ENCODE measurements at places on chromosomes 5 and 9. TPM values are rescaled to one million over a fixed set of nuclear protein-coding genes. Genes with fewer than 3 reads are reported as not detected.

- peak; percentile 54 for DNase-seq
These were observed 6.8 kb downstream of the FBP2 start for GRCh38 chr9:94586814-94587213.

DNA sequence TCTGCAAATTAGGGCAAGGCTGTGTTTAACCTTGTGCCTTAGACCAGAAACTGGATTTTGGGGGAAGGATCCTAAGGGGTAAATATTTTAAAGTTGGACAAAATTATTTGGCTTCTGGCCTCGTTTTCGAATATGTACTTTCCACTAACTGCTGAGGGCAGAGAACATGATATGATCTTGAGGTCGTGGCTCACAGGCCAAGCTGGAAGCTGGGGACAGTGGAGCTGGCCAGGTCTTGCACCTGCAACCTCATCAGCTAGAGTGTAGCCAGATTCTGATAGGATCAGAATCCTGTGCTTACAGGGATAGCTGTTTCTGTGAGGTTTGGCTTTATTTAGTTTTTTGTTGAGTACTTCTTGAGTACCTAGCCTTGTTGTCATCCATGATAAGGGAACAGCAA is 24.9 kb downstream of the MAN2A1 start:
- DNase-seq = no peak

GRCh38 chr5:88659529-88660263 is 223.3 kb downstream of the MEF2C start:
- no peak for DNase-seq

GRCh38 chr9:124512806-124513204 is 5.6 kb upstream of the NR5A1 start:
- DNase-seq = no peak

- DNase-seq = no peak
These were observed 1435.7 kb downstream of the MAT2B start for GRCh38 chr5:164941132-164941531.

- peak; percentile 92 for DNase-seq
These were observed 129.6 kb downstream of the TLE1 start for GRCh38 chr9:81559709-81560108.

DNA sequence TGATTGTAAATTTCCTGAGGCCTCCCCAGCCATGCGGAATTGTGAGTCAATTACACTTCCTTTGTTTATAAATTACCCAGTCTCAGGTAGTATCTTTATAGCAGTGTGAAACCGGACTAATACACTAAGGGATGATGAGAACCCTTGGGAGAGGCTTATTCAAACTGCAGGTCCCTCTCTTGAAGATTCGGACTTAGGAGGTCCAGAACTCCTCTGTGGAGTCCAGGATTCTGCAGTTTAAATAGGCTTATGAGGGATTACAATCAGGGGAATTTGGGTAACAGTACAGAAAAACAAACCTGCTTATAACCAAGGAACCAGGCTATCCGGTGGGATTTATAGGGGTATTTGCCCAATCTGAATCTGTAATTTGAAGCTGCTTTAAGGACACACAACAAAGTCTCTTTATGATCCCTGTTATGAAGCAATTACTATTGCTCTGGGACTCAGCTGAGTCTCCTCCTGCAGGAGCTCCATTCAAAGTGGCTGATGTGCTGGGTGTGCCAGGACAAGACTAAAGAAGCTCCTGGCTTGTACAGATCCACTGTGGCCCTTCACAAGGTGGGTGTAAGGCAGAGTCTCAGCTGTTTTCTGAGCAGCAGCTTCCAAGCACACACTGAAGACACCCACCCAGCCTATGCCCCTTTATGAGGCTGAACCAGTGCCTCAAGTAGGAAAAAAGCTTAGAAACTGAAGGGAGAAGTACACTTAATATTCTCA is 41.8 kb upstream of the LHFPL2 start:
- no peak for DNase-seq

DNA sequence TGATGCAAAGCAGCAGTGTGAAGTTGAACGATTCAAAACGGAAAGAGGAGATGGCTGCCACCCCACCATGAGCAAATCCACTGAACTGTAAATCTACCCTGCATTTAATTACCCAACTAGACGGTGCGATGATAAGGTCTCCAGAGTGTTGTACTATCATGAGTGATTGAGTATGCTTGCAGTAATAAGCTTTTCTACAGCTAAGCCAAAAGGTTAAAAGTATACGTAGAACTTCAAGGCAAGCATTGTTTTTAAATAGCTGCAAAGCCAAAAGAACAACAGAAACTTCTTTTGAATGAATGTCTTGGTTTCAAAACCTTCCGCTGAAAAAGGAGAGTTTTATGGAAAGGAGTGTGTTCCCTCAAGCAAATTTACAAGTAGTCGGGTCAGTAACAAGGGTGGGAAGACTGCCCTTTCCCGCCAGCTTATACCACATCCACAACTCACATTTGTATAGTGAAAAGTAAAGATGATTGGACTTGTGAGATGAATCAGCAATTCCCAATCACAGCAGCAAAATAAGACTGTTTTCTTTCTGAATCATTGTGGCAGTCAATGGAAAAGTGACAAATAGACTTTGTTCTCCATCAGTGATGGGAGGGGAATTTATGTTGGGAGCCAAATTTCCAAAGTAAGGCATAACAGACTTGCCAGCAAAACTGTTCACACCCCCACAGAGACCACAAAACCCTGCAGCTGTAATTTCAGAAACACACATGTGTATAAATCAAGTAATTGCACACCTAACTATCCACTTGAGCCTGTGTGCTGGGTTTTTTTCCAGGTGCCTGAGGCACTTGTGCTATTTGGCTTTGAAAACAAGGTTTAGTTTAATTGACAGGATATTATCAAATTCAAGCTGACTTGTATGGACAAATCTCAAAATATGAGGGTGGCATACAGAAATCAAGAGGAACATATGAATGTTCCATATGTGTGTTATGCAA is 407.7 kb upstream of the GRAMD2B start:
- DNase-seq = peak; percentile 63

GRCh38 chr5:149605354-149605997 is 24.2 kb downstream of the ARHGEF37 start:
- DNase-seq = peak; percentile 52

DNA sequence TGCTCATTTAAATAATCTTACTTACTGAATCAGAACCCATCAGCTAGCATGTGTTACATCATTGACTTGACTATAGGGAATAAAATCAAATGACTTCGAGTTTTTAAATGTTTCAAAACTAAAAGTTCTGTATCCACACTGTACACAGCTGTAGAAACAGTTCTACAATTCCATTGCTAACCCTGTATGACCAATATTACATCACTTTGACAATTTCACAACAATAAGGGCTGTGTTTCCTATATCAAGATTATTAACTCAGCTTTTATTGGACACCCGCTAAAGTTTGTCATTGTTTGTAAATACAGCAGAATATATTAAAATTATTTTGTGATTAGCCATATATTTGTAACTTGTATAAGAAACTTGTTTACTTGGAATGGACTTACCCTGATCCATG is 540.8 kb downstream of the PRELID2 start:
- DNase-seq = no peak

- peak; percentile 74 for DNase-seq
These were observed 164.8 kb upstream of the VCAN start for GRCh38 chr5:83306572-83307241.

DNA sequence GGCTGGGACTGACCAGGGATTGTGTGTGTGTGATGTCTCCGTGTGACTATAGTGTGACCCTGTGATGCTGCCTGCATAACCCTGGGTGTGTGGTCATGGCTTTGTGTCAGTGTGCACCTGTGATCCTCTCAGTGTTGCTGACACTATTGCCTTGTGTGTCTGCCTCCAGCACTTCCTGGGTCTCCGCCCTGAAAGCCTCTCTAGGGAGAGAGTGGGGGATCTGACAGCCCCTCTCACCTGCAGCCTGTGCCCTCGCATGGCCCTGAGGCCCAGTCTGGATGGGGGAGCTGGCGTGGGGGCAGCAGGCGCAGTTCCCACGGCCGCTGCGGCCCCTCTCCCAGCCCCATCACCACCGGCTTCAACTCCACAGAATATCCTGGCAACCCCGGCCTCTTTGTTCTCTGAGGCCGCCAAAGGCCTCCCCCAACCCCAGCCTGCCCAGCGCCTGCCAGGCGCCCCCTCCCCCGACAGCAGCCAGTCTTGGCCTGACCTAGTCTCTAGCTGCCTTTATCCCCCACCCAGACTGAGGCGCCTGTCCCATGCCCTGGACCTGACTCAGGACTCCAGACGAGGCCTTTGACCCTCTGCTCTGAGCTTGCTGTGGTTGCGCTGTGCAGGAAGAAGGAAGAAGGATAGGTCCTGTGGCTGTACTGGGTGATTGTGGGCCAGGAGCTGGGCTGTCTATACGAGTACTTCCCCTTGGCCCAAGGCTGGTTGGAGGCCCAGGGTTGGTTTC is 38.7 kb downstream of the CXXC5 start:
- DNase-seq = no peak

GRCh38 chr5:60830581-60831127 is 13.4 kb downstream of the ELOVL7 start:
- no peak for DNase-seq

DNA sequence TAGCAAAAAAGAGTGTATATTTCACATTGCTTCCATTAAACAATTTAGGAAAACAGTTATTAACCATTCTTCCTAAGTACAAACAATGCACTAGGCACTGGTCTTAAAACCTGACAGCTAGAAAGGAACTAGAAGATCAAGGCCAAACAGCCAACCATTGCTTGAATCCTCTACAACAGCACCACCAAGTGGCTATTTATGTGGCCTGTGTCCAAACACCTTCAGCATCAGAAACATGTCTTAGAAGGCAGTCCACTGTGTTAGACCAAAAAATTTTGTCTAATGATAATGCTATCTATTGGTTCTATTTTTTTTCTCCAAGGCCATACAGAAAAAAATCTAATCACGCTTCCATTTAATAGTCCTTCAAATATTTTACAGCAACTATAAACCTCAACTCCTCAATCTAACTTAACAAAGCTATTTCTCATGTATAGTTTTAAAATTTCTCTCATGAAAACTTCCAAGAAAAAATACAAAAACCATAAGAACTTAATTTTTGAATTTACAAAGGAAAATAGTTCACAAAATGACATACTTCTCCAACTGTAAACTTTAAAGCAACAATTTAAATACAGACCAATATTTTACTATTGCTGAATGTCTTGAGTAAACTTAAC is 36.1 kb downstream of the CAAP1 start:
- peak; percentile 78 for DNase-seq

GRCh38 chr9:132406554-132407122 is at the start of gene TTF1:
Gene TTF1 (minus strand): TSS chr9:132406840. CDS start chr9:132402821, 4,019 bp downstream.
- peak; percentile 97 for DNase-seq

GRCh38 chr5:55865831-55866230 is 14.7 kb downstream of the IL31RA start:
- no peak for DNase-seq

- no peak for DNase-seq
These were observed 26.9 kb upstream of the FAT2 start for GRCh38 chr5:151617841-151618710.

DNA sequence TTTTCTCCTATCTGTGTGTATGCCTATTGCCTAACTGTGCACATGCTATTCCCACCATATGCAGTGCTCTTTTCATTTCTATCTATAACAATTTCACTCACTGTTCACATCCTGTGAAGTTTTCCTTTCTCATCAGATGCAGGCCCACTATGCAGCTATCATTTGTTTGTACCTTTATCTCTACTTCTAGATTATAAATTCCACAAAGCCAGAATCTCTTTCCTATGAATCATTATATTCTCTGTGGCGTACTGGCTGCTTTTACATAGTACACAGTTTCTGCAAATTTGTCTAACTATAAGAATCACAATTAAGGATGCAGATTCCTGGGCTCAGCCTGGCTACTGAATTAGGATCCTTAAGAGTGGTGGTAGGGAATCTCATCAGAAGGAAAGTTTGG is 600.8 kb upstream of the ARRDC3 start:
- DNase-seq = no peak

DNA sequence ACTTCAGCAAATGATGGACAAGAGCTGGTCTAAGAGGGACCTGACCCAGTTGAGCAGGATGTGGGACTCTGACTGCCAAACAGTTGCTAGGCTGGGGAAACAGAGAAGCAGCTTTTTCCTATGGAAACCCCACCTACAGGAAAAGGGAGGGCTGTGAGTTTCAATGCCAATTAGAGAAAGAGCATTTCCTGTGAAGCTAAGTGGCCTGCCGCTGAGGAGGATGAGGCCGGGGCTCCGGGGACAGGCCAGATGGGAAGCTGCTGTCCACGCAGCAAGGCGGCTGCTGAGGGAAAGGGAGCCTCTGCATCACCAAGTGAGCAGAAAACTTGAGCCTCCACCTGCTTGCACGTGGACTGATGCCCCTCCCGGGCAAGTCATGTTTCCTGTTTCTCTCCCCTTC is at the start of gene PCDH12:
TSS of gene PCDH12 (minus strand) at position 90 of the 400 bp plus-strand sequence. CDS start 351 bp downstream, outside the sequence.
- DNase-seq = peak; percentile 27

DNA sequence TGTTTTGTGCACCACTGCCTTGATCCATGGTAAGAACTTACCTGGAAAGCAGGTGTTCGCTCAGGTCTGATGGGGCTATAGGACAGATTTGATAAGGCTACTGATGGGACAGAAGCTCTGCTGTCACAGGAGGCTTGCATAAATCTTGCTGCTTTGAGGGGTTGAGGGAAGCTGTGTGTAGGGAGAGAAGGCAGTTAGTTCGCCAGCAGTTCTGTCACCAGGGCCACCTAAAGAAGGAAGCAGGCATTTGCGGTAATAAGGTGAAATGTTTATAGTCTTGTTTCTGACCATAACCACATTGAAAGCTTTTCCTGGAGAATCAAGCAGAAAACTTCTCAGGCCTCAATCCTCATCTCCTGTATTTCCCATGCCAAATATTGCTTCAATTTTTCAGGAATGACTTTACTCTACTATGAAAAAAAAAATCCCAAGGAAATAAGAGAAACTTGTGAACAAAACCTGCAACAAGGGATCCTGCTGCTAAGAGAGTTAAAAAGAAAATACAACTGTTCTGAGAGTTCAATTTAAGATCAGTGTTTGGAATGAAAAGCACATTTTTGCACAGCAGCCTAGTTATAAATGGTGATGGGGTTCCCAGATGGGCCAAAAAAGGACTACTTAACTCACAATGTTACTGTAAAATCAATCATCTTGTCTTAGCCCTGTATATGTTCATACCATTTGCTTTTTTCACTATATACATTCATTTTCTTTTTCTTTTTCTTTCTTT is 122.0 kb upstream of the RANBP3L start:
- no peak for DNase-seq

Gene SH2D3C
- total RNA-seq = not detected

Gene KCNN2
- total RNA-seq = 0.51 TPM

Gene NR5A1
- total RNA-seq = not detected

Gene NFIB
- 19.4 TPM for total RNA-seq

Gene RABEPK
- total RNA-seq = 38.0 TPM

Gene BTNL9
- 1.6 TPM for total RNA-seq

Gene IFNK
- total RNA-seq = not detected

Gene MYOT
- total RNA-seq = not detected

Gene SLC36A2
- not detected for total RNA-seq

Gene GRM6
- total RNA-seq = not detected

Gene SLC23A1
- not detected for total RNA-seq

Gene NME5
- total RNA-seq = 0.29 TPM

Gene CCDC180
- total RNA-seq = 1.3 TPM
